CD8-positive, alpha-beta memory T cell (primary cell): ENCODE measurements at places on chromosomes 12 and 14. TPM values are rescaled to one million over a fixed set of nuclear protein-coding genes. Genes with fewer than 3 reads are reported as not detected.
A peak's percentile ranks its signal among the peaks of the same experiment; 100 is the strongest.

The RNASE3 gene
- not detected for total RNA-seq

The DIO2 gene
- not detected for total RNA-seq

The PTPRO gene
- total RNA-seq = 0.48 TPM

The SERPINA10 gene
- total RNA-seq = not detected

The MMP19 gene
- 0.29 TPM for total RNA-seq

The RHOJ gene
- total RNA-seq = not detected

The VSX2 gene
- total RNA-seq = not detected

GRCh38 chr12:41034686-41035085 lies 153.4 kb upstream of the PDZRN4 start:
- DNase-seq = no peak
- no peak overlapping the region for H3K27ac ChIP-seq
- H3K4me3 ChIP-seq = no peak overlapping the region
- H3K36me3 ChIP-seq = no peaks in the 10 kb centered on the region

DNA sequence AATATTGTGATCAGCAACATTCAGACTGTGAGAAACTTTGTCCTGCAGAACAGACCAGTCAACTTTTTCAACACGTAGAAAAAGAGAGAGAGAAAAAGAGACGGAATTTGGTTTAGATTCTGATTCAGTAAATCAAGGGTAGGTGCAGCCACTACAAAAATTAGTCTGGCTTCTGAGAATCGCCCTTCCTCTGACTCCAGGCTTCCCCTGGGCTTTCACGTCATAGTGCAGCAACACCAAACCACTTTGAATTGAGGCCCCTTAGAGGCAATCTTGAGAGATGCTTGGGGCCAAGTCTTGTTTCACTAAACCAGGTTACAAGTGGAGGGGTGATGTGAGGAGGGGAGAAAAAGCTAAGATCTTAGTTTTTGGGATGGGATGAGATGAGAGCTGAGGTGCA lies 37.5 kb upstream of the PTGR2 start:
- no peaks in the 10 kb centered on the region for H3K4me1 ChIP-seq
- H3K27ac ChIP-seq = no peak overlapping the region
- DNase-seq = no peak
- no peaks in the 10 kb centered on the region for H3K27me3 ChIP-seq

- H3K4me1 ChIP-seq = no peaks in the 10 kb centered on the region
- no peaks in the 10 kb centered on the region for H3K27me3 ChIP-seq
- H3K36me3 ChIP-seq = no peaks in the 10 kb centered on the region
- no peak overlapping the region for H3K27ac ChIP-seq
- DNase-seq = no peak
- H3K4me3 ChIP-seq = no peak overlapping the region
These were observed 733.6 kb upstream of the TBX3 start for GRCh38 chr12:115417610-115418009.

GRCh38 chr14:68685419-68686204 lies 107.3 kb downstream of the ZFP36L1 start:
- DNase-seq = peak; percentile 66
- peaks cover 54% of the 10 kb centered on the region for H3K4me1 ChIP-seq
- no peaks in the 10 kb centered on the region for H3K27me3 ChIP-seq
- no peak overlapping the region for H3K4me3 ChIP-seq
- peak overlapping the region; percentile 49 for H3K27ac ChIP-seq
- H3K36me3 ChIP-seq = no peaks in the 10 kb centered on the region

DNA sequence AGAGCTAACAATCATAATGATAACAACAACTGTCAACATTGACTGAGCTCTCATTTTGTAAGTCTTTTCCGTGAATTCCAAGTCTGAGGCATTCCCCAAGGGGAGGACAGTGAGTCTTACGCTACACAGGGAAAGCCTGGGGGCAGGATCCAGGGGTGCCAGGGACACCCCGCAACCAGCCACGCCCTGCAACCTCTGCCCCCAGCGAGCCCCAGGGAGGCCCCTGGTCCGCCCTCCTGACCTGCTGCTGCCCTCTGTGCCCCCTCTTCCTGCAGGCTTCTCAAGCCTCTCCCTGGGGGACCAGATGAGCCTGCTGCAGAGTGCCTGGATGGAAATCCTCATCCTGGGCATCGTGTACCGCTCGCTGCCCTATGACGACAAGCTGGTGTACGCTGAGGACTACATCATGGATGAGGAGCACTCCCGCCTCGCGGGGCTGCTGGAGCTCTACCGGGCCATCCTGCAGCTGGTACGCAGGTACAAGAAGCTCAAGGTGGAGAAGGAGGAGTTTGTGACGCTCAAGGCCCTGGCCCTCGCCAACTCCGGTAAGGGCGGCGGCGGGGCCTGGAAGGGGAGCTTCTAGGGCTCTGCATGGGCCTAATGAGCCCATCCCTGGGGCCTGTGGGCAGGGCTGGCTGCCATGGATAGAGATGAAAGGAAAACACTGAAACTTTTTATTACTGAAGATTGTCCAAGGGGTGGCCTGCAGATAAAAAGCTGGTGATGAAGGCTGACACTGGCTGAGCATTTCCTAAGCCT lies 115.4 kb downstream of the ESRRB start:
- DNase-seq = no peak
- H3K36me3 ChIP-seq = no peaks in the 10 kb centered on the region
- H3K4me1 ChIP-seq = no peaks in the 10 kb centered on the region
- H3K4me3 ChIP-seq = no peak overlapping the region

- no peak overlapping the region for H3K27ac ChIP-seq
- no peaks in the 10 kb centered on the region for H3K36me3 ChIP-seq
- DNase-seq = no peak
- no peaks in the 10 kb centered on the region for H3K27me3 ChIP-seq
- peaks cover 13% of the 10 kb centered on the region for H3K4me1 ChIP-seq
- no peak overlapping the region for H3K4me3 ChIP-seq
These were observed 67.6 kb downstream of the ARF6 start for GRCh38 chr14:49960453-49960852.

DNA sequence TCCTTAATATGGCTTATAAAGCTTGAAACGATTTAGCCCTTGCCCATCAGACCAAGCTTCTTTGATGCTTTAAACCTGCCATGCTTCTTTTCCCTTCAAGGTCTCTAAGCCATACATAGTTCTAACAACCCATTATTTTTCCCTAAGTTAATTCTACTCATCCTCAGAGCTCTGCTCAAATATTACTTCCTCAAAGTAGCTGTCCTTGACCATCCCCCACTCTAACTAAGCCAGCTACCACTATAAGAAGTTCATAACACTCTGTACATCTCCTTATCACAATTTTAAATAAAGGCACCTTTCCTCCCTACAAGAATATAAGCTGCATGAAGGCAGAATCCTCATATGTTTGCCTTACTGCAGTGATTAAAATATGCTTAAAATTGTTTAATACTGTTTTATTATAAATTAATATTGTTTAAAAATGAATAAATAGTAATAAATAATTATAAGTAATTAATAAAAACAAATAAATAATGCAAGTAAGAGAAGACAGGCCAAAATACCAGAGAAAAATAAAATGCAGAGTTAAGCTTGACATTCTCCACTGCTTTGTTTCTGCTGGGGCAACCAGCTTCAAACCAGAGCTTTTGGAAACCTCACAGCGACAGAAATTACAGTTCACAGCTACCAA lies 76.8 kb downstream of the NUMB start:
- no peaks in the 10 kb centered on the region for H3K27me3 ChIP-seq
- no peak overlapping the region for H3K27ac ChIP-seq
- no peaks in the 10 kb centered on the region for H3K36me3 ChIP-seq
- DNase-seq = no peak

GRCh38 chr12:120231316-120232011 lies 30.6 kb upstream of the RPLP0 start:
- peak; percentile 53 for DNase-seq
- H3K4me1 ChIP-seq = peaks cover 93% of the 10 kb centered on the region
- no peaks in the 10 kb centered on the region for H3K27me3 ChIP-seq
- H3K36me3 ChIP-seq = peaks cover 3% of the 10 kb centered on the region
- H3K27ac ChIP-seq = peak overlapping the region; percentile 70
- peak overlapping the region; percentile 36 for H3K4me3 ChIP-seq

GRCh38 chr14:62558451-62558850 lies 486.8 kb downstream of the KCNH5 start:
- no peaks in the 10 kb centered on the region for H3K36me3 ChIP-seq
- H3K4me3 ChIP-seq = no peak overlapping the region
- H3K27me3 ChIP-seq = no peaks in the 10 kb centered on the region
- DNase-seq = no peak
- no peak overlapping the region for H3K27ac ChIP-seq

DNA sequence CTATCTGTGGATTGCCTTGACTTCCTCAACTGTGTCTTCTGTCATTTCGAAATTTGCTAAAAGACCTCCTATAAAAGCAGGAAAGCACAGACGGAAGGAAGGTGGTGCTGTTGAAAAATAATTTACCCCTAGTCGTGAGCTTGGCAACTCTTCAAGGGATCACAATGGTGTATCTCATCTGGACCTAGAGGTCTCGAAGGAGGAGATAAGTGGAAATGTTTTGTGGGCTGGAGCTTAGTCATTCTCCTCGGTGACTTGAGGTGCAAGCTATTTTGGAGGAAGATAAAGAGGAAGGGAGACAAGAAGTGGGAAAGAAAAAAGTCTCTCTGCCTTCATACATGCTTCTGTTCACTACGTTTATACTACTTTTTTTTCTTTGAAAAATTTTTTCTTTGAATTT lies 89.9 kb downstream of the FLRT2 start:
- no peaks in the 10 kb centered on the region for H3K36me3 ChIP-seq
- no peak for DNase-seq
- no peaks in the 10 kb centered on the region for H3K27me3 ChIP-seq
- H3K4me3 ChIP-seq = no peak overlapping the region
- H3K27ac ChIP-seq = no peak overlapping the region
- H3K4me1 ChIP-seq = no peaks in the 10 kb centered on the region

DNA sequence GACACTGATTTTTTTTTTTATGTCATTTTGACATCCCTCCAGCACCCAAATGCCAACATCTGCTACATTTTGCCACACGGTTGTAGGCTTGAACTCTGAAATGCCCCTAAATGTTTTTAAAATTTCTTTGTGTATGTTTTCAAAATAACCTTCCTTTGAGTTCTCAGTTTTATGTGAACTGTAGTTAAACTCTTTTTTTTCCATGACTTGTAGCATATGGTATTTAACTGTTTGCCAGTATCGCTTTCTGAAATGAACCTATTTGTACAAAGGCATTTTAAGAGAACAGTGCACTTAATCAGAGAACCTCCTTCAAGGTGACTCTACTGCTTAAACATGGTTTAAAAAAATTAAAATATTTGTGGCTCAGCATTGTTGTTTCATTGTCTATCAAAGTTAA lies 61.5 kb downstream of the PDE3A start:
- no peak overlapping the region for H3K27ac ChIP-seq
- DNase-seq = no peak
- H3K4me3 ChIP-seq = no peak overlapping the region
- H3K27me3 ChIP-seq = no peaks in the 10 kb centered on the region

- no peaks in the 10 kb centered on the region for H3K27me3 ChIP-seq
- DNase-seq = no peak
- H3K36me3 ChIP-seq = no peaks in the 10 kb centered on the region
- no peaks in the 10 kb centered on the region for H3K4me1 ChIP-seq
- no peak overlapping the region for H3K4me3 ChIP-seq
- H3K27ac ChIP-seq = no peak overlapping the region
These were observed 91.6 kb upstream of the GRIN2B start for GRCh38 chr12:14072987-14073386.

GRCh38 chr12:48279101-48279500 lies 71.6 kb downstream of the ZNF641 start:
- DNase-seq = no peak
- H3K27me3 ChIP-seq = no peaks in the 10 kb centered on the region
- H3K27ac ChIP-seq = no peak overlapping the region
- no peaks in the 10 kb centered on the region for H3K36me3 ChIP-seq

DNA sequence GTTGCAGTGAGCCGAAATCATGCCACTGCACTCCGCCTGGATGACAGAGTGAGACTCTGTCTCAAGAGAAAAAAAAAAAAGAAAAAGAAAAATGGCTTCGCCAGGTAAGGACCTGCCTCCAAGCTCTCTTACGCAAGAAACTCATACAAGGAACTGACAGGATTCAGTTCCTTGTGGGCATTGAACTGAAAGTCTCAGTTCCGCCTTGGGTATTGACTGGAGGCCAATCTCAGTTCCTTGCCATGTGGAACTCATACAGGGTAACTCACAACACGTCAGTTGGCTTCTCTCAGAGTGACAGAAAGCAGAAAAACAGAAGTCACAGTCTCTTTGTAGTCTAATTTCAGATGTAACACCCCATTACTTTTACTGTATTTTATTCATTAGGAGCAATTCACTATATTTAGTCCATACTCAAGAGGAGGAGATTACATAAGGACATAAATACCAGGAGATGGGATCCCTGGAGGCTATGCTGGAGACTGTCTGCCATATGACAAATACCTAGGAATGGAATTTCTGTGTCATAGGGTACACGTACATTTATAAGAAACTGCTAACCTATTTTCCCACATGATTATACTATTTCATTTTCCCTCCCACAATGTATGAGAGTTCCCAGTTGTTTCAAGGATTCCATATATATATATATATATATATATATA lies 11.4 kb upstream of the NOPCHAP1 start:
- DNase-seq = no peak
- H3K27me3 ChIP-seq = no peaks in the 10 kb centered on the region
- H3K36me3 ChIP-seq = no peaks in the 10 kb centered on the region
- no peak overlapping the region for H3K27ac ChIP-seq
- H3K4me3 ChIP-seq = no peak overlapping the region

DNA sequence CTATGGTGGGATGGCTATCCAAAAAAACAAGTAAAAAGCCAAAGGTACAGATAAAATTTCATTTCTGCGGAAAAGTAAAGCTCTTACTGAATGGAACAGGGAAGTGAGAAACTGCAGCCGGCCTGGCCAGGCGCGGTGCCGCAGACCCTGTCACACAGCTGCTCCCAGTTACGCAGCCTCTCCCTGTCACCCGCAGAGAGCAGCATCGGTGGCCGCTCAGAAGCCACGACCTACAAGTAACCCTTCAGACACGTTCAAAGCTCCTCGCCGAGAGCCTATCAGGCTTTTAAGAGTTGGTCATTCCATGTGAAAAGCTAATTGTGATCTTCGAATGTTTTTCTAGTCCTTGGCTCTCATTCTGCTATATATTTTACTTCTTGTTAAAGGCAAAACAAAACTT lies 11.0 kb upstream of the ANKLE2 start:
- H3K4me1 ChIP-seq = peaks cover 54% of the 10 kb centered on the region
- H3K4me3 ChIP-seq = no peak overlapping the region
- H3K27ac ChIP-seq = no peak overlapping the region
